ENCODE measurements at places on chromosomes 2 and 18. TPM values are rescaled to one million over a fixed set of nuclear protein-coding genes. Genes with fewer than 3 reads are reported as not detected.
A peak's percentile ranks its signal among the peaks of the same experiment; 100 is the strongest.

DNA sequence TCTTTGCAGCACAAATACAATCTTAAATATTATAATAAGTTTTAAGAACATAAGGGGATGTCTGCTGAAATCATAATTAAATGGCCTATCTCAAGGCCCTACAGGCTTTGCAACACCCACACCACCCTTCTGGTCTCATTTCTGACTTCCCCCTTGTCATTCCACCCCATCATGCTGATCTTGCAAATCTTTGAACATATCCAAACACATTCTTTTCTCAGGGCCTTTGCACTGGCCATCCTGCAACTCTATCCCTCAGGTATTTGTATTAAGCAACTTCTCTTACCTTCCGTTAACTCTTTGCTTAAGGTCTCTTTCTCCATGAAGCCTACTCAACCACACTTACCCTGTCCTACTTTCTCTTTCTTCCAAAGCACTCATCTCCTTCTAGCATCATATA lies 51.8 kb upstream of the CCDC150 start:
- no peaks in the 10 kb centered on the region for H3K27me3 ChIP-seq
- no peak for DNase-seq
- H3K27ac ChIP-seq, result no peak overlapping the region
- no peak overlapping the region for H3K4me3 ChIP-seq
- no peaks in the 10 kb centered on the region for H3K36me3 ChIP-seq
- H3K4me1 ChIP-seq, result peaks cover 3% of the 10 kb centered on the region

Gene SEPTIN2
- total RNA-seq, result 383 TPM

- no peak overlapping the region for H3K27ac ChIP-seq
- H3K4me3 ChIP-seq, result no peak overlapping the region
- H3K27me3 ChIP-seq, result peaks cover under 1% of the 10 kb centered on the region
- H3K4me1 ChIP-seq, result no peaks in the 10 kb centered on the region
- no peaks in the 10 kb centered on the region for H3K36me3 ChIP-seq
Measured at GRCh38 chr2:26948800-26949199, 21.6 kb upstream of the MAPRE3 start.

GRCh38 chr2:153133716-153134115 lies 344.8 kb downstream of the RPRM start:
- H3K27ac ChIP-seq, result peak overlapping the region; percentile 95
- peak overlapping the region; percentile 51 for H3K4me3 ChIP-seq
- no peaks in the 10 kb centered on the region for H3K36me3 ChIP-seq
- DNase-seq, result peak; percentile 58

DNA sequence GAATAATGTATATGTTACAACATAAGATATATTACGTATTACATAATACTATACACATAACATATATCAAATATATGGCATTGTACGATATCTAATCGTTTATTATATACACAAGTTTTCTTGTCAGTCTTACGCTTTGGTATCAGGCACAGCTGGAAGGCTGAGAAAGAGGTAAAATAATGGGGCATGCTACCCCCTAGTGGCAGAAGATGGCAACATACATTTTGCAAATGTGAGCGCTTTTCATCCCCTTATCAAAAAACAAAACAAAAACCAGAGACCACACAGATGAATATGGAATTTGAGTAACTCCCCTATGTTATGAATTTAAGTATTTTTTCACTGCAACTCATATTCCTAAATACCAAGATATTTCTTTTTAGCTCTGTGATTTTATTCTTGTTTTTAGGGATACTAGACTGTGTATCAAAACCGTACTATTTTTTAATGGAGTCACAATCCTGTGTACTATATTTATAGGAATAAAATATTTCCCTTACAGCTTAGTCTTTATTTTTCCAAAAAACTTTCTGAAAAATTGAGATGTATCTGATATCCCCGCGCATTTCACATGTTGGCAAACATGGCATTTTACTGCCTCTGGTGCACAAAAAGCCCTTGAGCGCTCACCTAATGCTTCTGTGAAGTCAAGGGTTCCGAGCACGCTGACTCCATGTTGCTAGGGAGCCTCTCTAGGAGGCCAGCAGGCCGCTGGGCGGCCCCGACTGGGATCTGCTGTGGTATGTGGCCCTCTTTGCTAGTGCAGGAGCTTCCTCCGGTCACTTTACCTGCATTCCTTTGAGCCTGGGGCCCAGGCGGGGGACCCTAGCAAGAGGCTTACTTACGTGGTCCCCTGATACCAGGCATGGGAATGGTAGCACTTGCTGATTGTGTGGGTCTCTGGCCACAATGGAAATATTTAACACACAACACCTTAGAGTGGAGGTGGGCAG lies 62.5 kb downstream of the SLC4A3 start:
- H3K4me1 ChIP-seq, result no peaks in the 10 kb centered on the region
- H3K27ac ChIP-seq, result no peak overlapping the region
- H3K4me3 ChIP-seq, result no peak overlapping the region

DNA sequence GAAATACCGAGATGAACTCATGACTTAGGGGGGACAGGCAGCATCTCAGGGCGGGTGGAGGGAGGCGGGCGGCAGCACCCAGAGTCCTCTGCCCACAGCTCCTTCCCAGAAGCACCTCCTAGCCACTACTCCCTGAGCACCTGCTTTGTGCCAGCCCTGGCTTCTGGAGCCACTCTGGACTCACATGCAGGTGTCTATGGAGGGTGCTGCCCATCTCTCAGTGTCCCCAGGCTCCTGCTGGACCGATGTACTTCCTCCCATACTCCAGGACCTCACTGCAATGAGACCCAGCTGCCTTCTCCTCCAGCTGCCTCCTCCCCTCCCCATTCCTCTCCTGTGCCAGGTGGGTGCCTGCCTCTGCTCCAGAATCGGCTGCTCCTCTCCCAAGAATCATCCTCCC lies 22.1 kb upstream of the OTOS start:
- DNase-seq, result no peak
- no peak overlapping the region for H3K4me3 ChIP-seq
- no peaks in the 10 kb centered on the region for H3K27me3 ChIP-seq
- H3K36me3 ChIP-seq, result no peaks in the 10 kb centered on the region

DNA sequence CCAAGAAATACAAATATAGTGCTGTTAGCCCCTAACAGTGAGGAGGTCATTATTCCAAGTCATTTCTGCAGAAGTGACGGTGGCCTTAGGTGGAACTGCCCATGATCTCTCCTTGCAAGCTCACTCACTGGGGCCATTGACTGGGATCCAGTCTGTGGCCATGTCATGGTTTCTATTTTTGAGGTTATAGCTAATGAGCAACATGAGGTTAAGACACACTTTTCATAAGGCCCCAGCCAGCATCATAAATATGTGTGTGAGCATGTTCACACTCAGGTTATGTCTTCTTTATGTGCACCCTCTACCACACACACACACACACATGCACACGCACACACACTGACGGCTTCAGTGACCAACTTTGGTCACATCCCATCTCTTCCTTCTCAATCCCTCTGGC lies 484 bp downstream of the AFF3 start:
- no peaks in the 10 kb centered on the region for H3K4me1 ChIP-seq
- no peak overlapping the region for H3K27ac ChIP-seq
- H3K4me3 ChIP-seq, result no peak overlapping the region
- peaks cover 58% of the 10 kb centered on the region for H3K27me3 ChIP-seq
- DNase-seq, result no peak
- H3K36me3 ChIP-seq, result no peaks in the 10 kb centered on the region

DNA sequence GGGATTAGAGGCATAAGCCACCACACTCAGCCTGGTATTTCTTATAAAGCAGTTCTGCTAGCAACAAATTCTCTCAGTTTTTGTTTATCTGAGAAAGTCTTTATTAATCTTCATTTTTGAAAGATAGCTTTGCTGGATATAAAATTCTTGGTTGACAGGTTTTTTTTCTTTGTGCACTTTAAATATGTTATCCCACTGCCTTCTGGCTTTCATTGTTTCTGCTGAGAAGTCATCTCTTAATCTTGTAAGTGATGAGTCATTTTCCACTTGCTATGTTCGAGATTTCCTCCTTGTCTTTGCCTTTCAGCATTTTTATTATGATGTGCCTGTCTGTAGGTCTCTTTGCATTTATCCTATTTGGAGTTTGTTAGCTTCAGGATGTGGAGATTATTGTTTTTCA lies 5.9 kb upstream of the ELAC1 start:
- no peaks in the 10 kb centered on the region for H3K36me3 ChIP-seq
- no peak for DNase-seq
- H3K4me3 ChIP-seq, result peak overlapping the region; percentile 6
- no peaks in the 10 kb centered on the region for H3K27me3 ChIP-seq
- no peaks in the 10 kb centered on the region for H3K4me1 ChIP-seq

- DNase-seq, result no peak
- H3K36me3 ChIP-seq, result no peaks in the 10 kb centered on the region
Measured at GRCh38 chr2:36192983-36193382, 162.6 kb upstream of the CRIM1 start.

- H3K4me3 ChIP-seq, result no peak overlapping the region
- H3K36me3 ChIP-seq, result no peaks in the 10 kb centered on the region
- H3K27me3 ChIP-seq, result no peaks in the 10 kb centered on the region
- peak; percentile 43 for DNase-seq
- H3K27ac ChIP-seq, result no peak overlapping the region
Measured at GRCh38 chr2:96954011-96954846, 32.2 kb downstream of the FAM178B start.

GRCh38 chr2:235746257-235746934 lies 252.6 kb downstream of the AGAP1 start:
- H3K4me3 ChIP-seq, result no peak overlapping the region
- no peaks in the 10 kb centered on the region for H3K4me1 ChIP-seq

Gene SCN2A
- total RNA-seq, result 0.23 TPM

Gene CFAP65
- 1.7 TPM for total RNA-seq

DNA sequence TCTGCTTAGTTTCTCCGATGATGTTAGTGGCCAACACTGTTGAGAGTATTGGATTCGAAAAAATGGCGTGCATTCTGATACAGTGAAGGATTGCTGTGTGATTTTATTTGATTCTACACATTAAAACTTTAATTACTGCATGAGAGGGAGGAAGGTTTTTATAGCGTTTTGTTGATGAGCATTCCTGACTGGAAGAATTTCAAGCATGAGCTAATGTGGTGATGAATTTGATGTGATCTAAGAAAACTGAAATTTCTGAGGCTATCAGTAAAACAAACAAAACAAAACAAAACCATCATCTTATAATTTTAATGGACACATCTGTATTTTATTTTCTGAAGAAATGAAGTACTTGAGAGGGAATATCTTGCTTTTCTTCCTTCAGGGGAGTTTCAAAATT lies 59.6 kb downstream of the ITGB6 start:
- no peak for DNase-seq
- H3K4me3 ChIP-seq, result no peak overlapping the region
- H3K4me1 ChIP-seq, result no peaks in the 10 kb centered on the region
- H3K27me3 ChIP-seq, result no peaks in the 10 kb centered on the region
- no peaks in the 10 kb centered on the region for H3K36me3 ChIP-seq

Gene NEU4
- total RNA-seq, result 1.1 TPM

DNA sequence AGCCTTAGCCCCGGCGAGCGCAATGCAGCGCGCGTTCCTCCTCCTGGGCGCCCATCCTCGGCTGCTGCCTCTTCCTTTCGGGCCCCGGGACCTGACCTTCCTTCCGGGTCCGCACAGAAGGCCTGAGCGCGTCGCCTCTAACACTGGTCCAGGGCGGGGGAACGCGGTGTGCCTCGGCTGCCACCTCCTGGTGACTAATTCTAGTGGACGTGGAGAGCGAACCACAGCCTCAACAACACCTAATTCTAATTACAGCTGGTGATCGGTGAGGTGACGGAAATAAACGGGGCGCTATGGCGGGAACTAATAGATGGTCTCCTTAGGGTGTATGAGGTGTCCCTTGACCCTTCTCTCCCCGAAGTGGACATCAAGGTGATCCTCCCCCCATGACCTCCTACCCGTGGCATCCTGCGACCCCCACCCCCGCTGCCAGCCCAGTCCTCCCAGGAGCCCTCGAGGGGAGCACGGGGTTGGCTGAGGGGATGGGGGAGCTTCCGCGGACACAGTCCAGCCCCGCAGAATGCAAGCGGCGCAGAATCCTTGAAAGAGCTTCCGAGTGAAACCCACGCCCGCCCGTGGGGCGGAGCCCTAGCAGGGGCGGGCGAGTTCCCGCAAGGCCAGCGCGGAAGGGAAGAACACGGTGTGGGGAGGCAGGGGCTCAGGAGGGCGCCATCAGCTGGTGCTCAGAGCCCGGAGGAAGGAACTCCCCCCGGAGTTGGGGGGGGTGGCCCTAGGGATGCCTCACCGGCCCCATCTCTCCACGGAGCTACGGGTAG lies 12.8 kb upstream of the HMSD start:
- H3K27ac ChIP-seq, result no peak overlapping the region
- H3K27me3 ChIP-seq, result peaks cover 47% of the 10 kb centered on the region
- H3K4me1 ChIP-seq, result no peaks in the 10 kb centered on the region
- peak; percentile 97 for DNase-seq
- no peaks in the 10 kb centered on the region for H3K36me3 ChIP-seq
- peak overlapping the region; percentile 82 for H3K4me3 ChIP-seq

DNA sequence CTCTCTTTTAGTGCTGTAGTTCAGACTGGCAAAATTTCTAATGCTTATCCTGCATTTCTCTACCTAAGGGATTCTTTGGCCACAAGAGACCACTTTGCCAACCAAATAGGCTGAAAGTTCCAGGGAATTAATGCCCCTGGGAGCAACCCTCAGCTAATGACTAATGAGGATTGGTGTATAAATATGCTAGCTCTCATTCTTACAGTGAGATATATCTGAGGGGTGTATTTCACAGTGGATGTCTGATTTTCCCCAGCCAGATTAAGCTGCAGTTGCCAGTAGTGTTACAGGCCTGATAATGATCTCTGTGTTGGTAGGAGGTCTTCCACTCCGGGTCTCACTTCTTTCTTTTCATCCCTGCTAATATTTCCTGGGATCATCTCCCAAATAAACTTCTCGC lies 90.4 kb downstream of the GULP1 start:
- no peak for DNase-seq
- H3K27ac ChIP-seq, result no peak overlapping the region
- no peaks in the 10 kb centered on the region for H3K4me1 ChIP-seq
- no peaks in the 10 kb centered on the region for H3K27me3 ChIP-seq

- no peak overlapping the region for H3K4me3 ChIP-seq
- no peaks in the 10 kb centered on the region for H3K27me3 ChIP-seq
- no peaks in the 10 kb centered on the region for H3K36me3 ChIP-seq
- H3K27ac ChIP-seq, result no peak overlapping the region
- no peak for DNase-seq
Measured at GRCh38 chr2:105909215-105909614, 164.5 kb downstream of the NCK2 start.

- no peak overlapping the region for H3K4me3 ChIP-seq
- H3K36me3 ChIP-seq, result peaks cover 78% of the 10 kb centered on the region
- no peak for DNase-seq
- no peak overlapping the region for H3K27ac ChIP-seq
Measured at GRCh38 chr2:39289609-39290008, 45.8 kb upstream of the CDKL4 start.

DNA sequence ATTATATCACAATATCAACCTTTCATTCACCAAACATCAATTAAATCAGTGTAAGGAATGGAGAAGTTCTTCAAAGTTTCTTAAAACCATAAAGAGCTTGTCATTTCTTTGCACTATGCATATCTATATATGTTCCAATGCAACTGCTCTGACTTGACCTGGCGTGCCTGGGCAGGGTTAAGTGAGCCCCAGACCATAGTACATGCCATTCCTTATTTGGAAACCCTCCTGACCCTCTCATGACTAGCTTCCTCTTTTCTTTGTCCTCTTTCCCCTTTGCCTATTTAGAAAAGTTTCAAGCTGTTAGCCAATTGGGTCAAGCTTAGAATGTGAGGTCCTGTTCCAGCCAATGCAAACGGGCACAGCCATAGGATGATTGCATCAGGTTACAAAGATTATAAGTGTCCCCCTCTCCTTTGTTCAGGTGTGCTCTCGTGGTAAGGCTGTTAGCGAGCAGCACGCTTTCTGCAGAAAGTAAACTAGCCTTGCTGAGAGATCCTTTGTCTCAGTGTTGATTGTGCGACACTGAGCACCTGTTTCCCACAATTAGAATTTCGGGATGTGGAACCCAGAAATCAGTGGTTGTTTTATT lies 78.2 kb upstream of the UXS1 start:
- H3K36me3 ChIP-seq, result no peaks in the 10 kb centered on the region
- H3K4me3 ChIP-seq, result no peak overlapping the region
- no peak overlapping the region for H3K27ac ChIP-seq
